ENCODE measurements at places on chromosomes 2 and 18. TPM values are rescaled to one million over a fixed set of nuclear protein-coding genes. Genes with fewer than 3 reads are reported as not detected.

DNA sequence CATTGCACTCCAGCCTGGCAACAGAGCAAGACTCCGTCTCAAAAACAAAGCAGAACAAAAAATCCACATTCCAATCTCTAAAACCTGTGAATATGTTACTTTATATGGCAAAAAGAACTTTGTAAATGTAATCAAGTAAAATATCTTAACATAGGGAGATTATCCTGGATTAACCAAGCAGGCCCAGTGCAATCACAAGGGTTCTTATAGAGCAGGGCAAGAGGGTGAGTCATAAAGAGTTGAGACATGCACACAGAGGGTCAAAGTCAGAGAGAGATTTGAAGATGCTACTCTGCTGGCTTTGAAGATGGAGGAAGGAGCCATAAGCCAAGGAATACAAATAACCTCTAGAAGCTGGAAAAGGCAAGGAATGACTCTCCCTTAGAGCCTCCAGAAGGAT, 60.9 kb upstream of the SLC9A2 start:
- DNase-seq: no peak

The REEP1 gene
- total RNA-seq: 4.8 TPM

DNA sequence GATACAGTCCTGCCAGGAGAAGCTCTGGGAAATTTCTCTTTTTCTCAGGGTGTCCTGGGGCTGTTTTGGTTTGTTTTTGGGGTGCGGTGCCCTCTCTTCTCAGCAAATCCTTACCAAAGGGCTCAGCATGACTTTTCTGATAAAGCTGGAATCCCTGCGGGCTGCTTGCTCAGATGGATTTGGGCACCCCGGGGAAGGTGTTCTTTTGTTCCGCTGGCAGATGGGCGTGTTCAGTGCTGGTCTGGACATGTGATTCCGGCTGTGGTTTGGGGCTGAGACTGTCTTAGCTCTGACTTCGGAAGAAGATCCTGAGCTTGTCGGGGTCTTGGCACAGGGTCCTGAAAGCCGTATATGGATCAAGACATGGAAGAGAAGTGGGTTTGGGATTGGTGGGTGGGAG, 134.2 kb upstream of the SPRED2 start:
- peak; percentile 81 for DNase-seq

GRCh38 chr2:179987916-179988315, 19.2 kb downstream of the CWC22 start:
- no peak for DNase-seq

- DNase-seq: no peak
Observed at GRCh38 chr2:155692106-155692505, 640.4 kb downstream of the NR4A2 start.

The MYOM1 gene
- total RNA-seq: 0.46 TPM

DNA sequence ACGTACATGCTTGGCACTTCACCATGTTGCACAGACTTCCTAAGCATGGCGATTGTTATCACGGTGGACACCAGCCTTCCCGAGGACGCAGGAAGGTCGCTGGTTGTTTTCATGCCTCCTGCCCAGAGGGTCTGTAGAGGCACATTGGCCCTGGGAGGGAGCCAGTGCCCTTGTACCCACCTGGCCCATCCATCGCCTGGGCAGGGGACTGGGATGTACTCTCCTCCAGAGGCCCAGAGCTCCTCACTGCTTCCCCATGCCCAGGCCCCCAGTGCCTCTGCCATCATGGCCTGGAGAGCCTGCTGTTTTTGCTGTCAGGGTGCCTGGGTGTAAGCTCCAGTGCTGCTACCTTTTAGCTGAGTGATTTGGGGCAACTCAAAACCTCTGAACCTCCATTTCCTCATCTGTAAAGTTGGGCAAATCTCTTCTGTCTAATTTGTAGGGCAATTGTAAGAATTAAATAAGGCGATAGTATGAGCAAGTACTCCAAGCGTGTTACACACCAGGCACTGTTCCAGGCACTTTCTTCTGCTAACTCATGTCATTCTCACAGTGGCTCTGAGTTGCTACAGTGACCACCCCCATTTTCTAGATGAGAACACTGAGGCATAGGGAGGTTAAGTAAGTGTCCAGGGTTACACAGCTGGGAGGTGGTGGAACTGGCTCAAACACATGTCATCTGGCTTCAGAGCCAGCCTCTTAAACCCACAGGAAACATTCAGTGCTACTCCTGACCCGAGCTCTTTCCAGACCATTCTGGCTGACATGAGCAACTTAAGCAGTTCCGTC, 45.3 kb downstream of the GREB1 start:
- no peak for DNase-seq

The SPP2 gene
- total RNA-seq: not detected

DNA sequence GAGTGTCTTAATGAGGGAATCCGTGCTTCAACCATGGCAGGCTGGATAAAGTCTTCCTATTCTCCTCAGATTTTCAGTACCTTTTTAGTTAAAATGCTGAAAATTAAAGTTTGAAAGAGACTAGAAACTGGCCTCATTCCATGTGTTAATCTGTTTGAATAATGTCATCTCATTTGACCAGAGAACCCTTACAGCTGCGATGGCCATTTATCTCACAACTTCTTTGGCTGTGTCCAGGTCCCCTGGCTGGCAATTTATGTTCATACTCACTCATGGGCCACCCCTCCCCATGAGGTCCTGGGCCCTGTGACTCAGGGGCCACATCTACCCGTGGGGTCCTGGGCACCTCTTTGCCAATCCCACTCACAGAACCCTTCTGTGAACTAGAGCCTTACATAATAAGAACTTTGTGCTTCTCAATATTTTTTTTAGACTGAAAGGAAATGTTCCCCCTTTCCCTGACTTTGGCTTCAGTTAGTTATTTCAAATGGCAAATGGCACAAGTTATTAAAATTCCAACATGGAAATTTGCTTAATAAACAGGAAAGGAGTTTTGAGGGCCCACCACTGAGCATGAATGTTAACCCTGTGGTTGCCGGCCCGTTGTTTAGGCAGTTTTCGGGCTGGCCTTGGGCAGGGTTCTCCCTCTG, 134.6 kb downstream of the UXS1 start:
- no peak for DNase-seq

The SCTR gene
- 0.50 TPM for total RNA-seq

Measured in A673 (cell line).